ENCODE measurements at places on chromosomes 3 and 15.

DNA sequence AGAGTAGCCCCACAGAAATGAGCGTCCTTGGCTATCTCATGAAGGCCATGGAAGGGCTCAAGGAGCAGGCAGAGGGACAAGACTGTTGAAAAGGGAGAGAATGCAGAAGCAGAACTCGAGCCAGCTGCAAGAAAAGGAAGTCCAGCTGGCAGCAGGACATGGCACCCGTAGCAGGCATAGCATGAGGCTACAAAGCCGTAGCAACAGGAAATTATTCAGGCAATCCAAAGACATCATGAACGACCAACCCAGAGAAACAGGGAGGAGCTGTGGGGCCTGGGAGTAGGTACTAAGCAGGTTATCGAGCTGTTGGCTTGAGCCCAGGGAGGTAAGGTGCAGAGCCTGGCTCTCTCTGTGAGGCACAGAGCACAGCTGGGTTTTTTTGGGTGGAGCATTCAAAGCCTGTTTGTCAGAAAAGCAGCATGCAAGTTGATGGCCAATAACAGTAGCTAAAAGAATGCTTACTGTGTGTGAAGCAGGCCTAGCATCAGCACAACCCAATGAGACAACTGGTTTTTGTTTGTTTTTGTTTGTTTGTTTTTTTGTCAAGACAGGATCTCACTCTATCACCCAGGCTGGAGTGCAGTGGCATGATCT is 144.0 kb upstream of the SMAD3 start:
- DNase-seq, result peak; percentile 47

GRCh38 chr3:119356646-119357045 is 62.5 kb downstream of the ARHGAP31 start:
- DNase-seq, result no peak

GRCh38 chr15:69034352-69034751 is 19.9 kb downstream of the NOX5 start:
- no peak for DNase-seq

DNA sequence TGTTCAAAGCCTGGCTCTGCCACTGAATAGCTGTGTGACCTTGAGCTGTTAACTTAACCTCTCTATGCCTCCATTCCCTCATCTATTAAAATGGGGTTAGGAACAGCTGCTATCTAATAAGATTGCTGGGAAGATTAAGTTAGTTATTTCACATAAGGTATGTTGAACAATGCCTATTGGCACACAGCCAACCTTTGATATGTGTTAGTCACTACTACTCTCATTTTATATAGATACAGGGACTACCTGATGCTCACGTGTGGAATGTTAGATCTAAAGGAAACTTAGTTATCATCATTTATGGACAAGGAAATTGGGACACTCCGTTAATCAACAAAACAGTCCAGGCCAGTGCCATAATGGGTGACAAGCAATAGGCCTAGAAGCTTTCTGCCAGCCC is 332.4 kb upstream of the PPP2R3A start:
- no peak for DNase-seq

DNA sequence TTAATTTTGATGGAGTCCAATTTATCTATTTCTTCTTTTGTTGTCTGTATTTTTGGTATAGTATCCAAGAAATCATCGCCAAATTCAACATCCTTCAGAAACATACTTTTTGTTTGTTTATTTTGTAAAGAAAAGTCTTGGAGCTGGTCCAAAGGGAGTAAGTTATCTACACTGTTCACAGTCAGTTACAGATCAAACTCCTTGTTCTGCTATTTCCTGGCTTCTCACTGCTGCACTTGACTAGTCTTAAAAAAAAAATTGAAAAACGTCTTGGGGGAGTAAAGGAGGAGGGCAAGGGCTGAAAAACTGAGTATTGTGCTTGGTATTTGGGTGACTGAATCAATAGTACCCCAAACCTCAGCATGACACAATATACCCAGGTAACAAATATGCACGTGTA is 105.6 kb downstream of the NFKBIZ start:
- peak; percentile 51 for DNase-seq

- no peak for DNase-seq
These were observed 35.9 kb upstream of the ZNF774 start for GRCh38 chr15:90316139-90316538.

DNA sequence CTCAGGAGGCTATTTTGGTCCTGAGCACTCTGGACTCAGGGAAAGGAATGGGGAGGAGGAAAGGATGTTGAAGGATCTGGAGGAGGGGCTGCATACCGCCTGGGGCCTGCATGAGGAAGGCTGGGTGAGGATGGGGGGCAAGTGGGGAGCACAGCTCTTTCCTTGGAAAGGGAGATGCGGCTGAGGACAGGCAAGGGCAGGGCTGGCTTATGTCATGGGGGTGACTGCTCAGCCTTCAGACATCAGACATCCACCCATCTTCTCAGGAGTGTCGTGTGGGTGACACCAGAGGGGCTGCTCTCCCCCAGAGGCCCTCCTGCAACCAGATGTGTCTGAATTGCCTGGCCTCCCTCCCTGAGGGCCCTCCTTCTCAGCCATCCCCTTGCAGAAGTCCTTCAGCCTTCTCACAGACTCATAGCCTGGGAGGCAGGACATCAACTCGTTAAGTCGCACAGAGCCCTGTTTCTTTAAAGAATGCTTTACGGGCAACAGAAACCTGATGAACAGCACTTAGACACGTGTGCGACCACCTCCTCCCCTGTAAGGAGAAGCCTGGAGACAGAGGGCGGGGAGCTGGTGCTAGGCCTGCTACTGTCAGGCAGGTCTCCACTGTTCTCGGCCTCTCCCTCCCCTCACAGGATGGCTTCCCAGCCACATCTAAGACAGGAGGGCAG is 252.3 kb downstream of the OCA2 start:
- no peak for DNase-seq

GRCh38 chr3:33704891-33705290 is 13.2 kb downstream of the CLASP2 start:
- DNase-seq, result no peak

- no peak for DNase-seq
These were observed 443.3 kb downstream of the VGLL3 start for GRCh38 chr3:86547692-86548091.

DNA sequence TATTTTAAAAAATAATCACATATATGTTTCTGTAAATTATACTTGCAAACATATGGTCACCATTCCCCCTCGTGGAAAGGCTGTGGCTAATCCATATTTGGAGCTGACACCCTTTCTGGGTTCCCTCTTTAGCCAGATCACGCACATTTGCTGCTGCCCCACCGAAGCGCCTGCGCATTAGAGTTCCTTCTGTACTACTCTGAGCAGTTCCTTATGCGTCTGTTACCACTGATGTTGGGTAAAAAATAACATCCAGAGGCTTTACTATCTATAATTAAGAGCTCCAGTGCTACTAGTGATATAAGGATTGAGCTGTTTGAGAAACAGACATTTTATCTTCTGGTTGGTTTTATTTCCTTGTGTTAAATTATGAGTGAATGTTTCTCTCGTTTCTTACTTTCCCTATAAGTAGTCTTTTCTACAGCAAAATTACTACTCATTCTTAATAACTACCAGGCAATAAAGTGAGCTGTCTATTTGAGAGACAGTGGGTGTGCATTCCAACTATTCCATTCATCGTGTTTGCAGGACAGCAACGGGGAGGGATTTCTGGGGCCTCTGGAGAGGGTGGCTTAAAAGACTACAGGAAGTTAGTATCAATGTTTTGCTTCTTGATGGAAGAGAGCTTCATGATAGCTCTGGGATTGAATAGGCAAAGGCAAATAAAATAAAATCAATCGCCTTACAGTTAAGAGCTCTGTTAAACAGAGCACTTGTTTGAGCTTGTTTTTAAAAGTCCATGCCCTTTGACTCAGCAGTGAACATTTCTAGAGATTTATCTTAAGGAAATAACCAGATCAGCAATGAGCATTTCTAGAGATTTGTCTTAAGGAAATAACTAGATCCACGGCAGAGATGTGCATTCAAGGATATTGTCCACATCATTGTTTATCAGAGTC is 245.2 kb downstream of the CD47 start:
- no peak for DNase-seq

- DNase-seq, result no peak
These were observed 39.6 kb downstream of the FLNB start for GRCh38 chr3:58047826-58048225.

DNA sequence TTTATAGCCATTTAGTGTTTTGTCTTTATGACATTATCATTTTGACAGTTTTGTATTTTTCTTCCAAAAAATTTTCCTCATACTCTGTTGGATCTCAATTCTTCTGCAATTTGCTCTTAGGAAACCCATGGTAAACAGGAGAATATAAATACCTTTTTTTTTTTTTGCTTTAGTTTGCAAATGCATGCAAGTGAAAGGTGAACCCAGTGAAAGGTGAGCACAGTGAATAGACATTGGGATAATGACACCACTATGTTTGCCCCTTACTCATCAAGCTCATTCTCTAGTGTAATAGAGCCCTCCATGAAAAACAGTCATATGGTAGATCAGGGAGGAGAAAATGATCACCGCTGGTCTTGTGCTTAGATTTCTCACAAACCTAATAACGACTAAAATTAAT is 59.0 kb upstream of the TRPC1 start:
- DNase-seq, result no peak

GRCh38 chr3:35291471-35292236 is 347.7 kb upstream of the ARPP21 start:
- no peak for DNase-seq

Data from lung (tissue), 17 donors.